Muscle of back (tissue), 13 donors: ENCODE measurements at places on chromosomes 3 and 15. TPM values are rescaled to one million over a fixed set of nuclear protein-coding genes. Genes with fewer than 3 reads are reported as not detected.

GRCh38 chr3:176310641-176311040 lies 886.6 kb downstream of the TBL1XR1 start:
- DNase-seq: no peak

DNA sequence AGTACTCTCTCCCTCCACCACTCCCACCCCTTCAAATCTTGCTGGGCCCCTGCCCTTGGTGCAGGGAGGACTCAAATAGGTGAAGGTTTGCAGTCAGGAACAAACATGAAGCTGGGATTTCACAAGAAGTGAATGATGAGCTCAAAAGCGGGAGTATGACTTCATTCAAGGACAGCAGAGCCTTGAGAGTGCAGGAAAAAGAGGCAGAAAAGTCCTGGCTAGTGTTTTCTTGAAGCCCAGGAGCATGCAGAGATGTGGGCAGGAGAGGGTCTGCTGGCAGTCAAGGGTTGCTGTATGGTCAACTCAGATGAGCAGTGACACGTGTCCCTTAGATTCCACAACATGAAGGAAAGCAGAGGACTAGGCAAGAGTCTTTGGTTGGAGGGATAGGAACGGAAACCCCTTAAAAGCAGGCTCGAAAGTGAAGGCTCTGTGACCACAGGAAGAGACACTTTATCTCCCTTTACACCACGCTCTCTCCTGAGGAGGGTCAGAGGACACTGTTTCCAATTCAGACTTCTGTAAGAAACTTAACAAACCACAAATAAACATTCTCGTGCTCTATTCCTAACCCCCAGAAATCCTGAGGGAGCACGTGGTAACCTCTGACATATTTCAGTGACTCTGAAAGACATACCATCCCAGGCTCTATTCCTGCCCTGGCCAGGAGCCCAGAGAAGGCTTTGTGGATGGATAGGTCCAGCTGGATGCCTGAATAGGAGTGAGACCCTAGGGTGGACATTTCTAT lies 168.0 kb upstream of the NDN start:
- no peak for DNase-seq

DNA sequence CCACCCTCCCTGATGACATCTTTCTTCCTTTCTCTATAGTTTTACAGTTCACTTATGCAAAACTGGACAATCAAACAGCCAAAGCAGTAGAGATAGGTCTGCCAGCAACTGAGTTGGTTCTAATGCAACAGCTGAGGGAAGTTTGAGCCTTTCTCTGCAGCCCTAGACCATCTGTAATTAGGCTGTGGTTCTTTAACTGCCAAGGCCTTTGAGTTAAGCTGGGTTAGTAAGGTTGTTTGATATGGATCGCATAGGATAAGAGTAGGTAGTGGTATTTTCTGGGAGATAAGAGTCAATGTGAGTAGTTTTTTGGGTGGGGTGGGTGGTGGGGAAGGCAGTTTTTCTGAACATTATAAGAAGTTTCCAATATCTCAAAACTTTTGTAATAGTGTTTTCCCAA lies 3.0 kb downstream of the RPL39L start:
- no peak for DNase-seq

The PPM1M gene
- polyA plus RNA-seq: 14.3 TPM

The TNFSF10 gene
- polyA plus RNA-seq: 11.6 TPM

The FMN1 gene
- 2.3 TPM for polyA plus RNA-seq

- DNase-seq: no peak
These were observed 22.2 kb downstream of the MME start for GRCh38 chr3:155102329-155102728.

GRCh38 chr3:111980716-111981456 lies 2.1 kb downstream of the ABHD10 start:
- no peak for DNase-seq

DNA sequence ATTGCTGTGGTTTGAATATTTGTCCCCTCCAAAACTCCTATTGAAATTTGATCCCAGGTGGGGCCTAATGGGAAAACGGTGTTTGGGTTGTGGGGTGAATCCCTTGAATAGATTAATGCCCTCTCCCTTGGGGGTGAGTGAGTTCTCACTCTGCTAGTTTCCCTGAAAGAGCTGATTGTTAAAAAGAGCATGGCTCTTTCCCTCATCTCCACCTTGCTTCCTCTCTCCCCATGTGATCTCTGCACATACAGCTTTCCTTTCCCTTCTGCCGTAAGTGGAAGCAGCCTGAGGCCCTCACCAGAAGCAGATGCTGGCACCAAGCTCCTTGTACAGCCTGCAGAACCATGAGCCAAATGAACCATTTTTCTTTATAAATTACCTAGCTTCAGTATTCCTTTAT lies 394.9 kb upstream of the WNT5A start:
- no peak for DNase-seq

DNA sequence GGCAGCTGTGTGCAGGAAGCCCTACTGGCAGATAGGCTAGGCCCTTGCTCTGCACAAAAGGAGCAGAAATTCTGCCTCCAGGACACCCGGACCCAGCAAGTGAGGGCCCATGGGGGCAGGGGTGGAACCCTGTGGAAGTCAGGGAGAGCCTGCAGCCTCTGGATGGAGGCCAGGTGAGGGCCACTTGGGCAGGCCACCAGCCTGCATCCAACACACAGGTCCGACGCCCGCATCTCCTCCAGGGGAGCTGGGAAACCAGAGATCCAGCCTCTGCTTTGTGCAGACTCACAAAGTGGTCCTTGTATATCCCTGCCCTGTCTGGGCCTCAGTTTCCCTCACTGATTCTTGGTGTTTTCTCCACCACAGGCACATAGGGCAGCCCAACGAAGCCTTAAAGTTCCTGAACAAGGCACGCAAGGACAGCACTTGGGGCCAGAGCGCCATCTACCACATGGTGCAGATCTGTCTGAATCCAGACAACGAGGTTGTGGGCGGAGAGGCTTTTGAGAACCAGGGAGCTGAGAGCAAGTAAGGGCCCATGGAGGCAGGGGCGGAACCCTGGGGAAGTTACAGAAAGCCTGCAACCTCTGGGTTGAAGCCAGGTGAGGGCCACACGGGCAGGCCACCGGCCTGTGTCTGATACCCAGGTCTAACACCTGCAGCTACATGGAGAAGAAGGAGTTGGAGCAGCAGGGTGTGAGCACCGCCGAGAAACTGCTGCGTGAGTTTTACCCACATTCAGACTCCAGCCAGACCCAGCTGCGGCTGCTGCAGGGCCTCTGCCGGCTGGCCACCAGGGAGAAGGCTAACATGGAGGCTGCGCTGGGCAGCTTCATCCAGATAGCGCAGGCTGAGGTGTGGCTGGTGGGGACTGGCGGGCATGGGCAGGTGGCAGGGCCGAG lies 16.6 kb downstream of the CSRNP1 start:
- no peak for DNase-seq

The MCTP2 gene
- 0.63 TPM for polyA plus RNA-seq
